ENCODE measurements at places on chromosomes 7 and 10. TPM values are rescaled to one million over a fixed set of nuclear protein-coding genes. Genes with fewer than 3 reads are reported as not detected.

Gene FOXI2
- polyA plus RNA-seq = not detected

Gene AKR1E2
- polyA plus RNA-seq = 8.6 TPM

Gene CDC14C
- polyA plus RNA-seq = not detected

Gene RPEL1
- polyA plus RNA-seq = 0.12 TPM

Gene ADRA2A
- 0.29 TPM for polyA plus RNA-seq

Gene ASIC3
- polyA plus RNA-seq = 4.9 TPM

Gene STK31
- 0.89 TPM for polyA plus RNA-seq

Gene ORC5
- polyA plus RNA-seq = 21.0 TPM

Gene ZC3HAV1
- polyA plus RNA-seq = 17.5 TPM

Gene AKR1C1
- polyA plus RNA-seq = 7.2 TPM

Gene HPS1
- 28.8 TPM for polyA plus RNA-seq

Gene NRAP
- 0.04 TPM for polyA plus RNA-seq

Gene ARHGEF35
- polyA plus RNA-seq = 17.7 TPM

Gene ACTR3C
- polyA plus RNA-seq = 4.0 TPM

Gene MMP21
- 0.73 TPM for polyA plus RNA-seq

Gene HTRA1
- 57.2 TPM for polyA plus RNA-seq
